Panc1 (cell line): ENCODE measurements at places on chromosomes 5 and 9.

DNA sequence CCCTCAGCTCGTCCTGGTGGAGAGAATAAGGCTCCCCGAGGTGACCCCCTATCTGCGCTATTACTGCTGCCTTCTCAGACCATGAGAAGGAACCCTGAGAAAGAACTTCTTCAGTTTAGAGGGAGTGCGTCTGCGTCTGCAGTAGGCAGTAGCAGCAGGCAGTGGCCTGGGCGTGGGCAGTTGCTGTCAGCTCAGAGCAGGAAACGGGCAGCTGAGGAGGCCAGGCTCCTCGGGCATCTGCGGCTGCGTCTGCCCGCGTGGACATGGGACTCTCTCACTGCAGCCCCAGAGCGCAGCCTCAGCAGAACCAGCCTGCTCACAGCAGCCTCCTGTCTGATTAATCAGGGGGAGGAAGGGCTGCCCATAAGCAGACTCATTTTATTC, 49.8 kb upstream of the FCN1 start:
- DNase-seq: no peak

GRCh38 chr5:141839015-141839513, 39.1 kb downstream of the PCDH1 start:
- DNase-seq: no peak

GRCh38 chr5:59716029-59716428, 177.5 kb downstream of the PDE4D start:
- no peak for DNase-seq

DNA sequence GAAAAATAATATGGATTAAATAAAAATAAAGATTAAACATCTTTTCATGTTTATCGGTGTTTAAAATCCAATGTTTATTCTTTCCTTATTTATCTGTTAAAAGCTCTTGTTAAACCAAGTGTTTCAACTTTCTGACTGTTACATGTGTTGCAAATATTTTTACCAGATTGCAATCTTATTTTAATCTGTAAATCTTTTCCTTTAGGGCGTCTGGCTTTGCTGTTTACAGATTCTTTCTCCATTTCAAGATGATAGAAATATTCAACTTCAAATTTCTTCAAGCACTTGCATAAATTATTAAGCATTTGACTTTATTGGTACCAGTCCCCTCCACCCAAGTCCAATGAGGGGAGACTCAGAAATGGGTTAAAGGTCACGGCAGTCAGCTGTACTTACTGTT, 16.9 kb upstream of the ABCA1 start:
- DNase-seq: no peak

DNA sequence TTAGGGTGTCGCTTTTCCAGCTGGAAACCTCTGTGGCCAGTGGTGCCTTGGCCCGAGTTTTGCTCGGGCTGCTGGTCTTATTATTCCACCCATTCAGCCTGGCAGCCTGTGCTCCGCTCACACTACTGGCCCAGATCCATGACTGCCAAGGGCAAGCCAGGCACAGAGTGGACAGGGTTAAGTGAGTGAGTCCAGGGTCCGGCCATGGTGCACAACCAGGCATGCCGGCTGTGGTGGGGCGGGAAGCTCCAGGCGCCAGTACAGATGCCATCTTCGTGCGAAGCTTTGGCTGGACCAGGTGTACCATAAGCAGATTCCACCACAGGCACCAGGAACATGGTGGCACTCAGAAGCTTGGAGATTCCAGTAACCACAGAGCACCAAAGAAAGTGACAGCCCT, 580.2 kb upstream of the FAM174A start:
- DNase-seq: no peak

DNA sequence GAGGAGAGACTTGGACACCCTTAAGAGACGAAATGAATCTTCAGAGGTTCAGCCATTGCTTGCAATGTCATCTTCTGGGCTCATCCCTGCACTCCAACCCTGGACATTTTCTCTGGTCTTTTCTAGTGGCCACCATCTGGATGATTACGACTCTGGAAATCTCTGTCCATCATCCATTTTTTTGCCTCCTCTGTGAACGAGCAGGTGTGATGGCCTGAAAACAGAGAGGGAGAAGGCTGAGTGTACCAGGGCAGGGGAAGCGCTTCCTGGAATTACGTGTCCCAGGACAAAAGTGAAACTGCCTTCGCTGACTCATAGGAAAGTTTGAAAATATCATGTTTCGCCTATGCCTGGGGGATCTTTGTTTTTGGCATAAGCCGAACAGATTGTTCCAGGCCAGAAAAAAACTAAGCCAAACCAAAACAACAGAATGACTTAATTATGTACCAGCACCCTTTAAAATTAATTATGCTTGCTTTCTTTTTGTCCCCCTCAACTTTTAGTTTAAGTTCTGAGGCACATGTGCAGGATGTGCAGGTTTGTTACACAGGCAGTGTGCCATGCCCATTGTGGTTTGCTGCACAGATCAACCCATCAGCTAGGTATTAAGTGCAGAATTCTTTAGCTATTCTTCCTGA, 31.9 kb downstream of the ANKRD33B start:
- DNase-seq: peak; percentile 86

DNA sequence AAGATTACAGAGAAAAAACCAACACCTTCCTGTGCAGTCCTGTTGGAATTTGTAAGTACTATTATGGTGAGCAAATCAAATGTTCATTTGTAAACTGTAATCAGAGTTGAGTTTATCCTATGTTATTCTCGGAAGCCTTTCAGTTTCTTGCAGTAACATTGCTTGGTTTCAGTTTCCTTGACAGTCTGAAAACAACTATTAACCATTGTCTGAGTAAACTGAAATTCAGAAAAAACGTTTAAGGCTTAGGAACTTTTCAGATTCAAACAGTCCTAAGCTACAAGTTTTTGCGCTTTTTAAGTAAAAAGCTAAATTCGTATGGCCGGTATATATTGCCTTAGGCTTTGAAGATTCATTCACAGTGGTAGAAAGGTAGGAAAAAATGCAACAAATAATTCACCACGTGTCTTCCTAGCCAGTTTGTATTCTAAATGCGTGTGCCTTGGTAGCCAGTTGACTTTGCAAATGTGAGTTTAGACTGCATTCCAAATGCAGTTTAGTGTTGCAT, 2.5 kb downstream of the GPBP1 start:
- DNase-seq: no peak

GRCh38 chr5:17190242-17190778, 27.1 kb upstream of the BASP1 start:
- DNase-seq: peak; percentile 66
